Hair follicular keratinocyte (primary cell): ENCODE measurements at places on chromosomes 12 and 14. TPM values are rescaled to one million over a fixed set of nuclear protein-coding genes. Genes with fewer than 3 reads are reported as not detected.

CD163L1 gene
- total RNA-seq, result 0.16 and 0.38 TPM in 2 replicates

KRT73 gene
- not detected in 2 replicates for total RNA-seq

CLEC4E gene
- not detected in 2 replicates for total RNA-seq

SAMD15 gene
- total RNA-seq, result 0.19 and 0.39 TPM in 2 replicates

DBX2 gene
- not detected in 2 replicates for total RNA-seq

OR6C6 gene
- total RNA-seq, result not detected in 2 replicates

TMEM120B gene
- total RNA-seq, result 6.6 and 8.8 TPM in 2 replicates

PLEKHG7 gene
- total RNA-seq, result not detected in 2 replicates

ST8SIA1 gene
- total RNA-seq, result 2.1 and 4.7 TPM in 2 replicates

WNT1 gene
- not detected in 2 replicates for total RNA-seq

TOMM20L gene
- not detected in 2 replicates for total RNA-seq

ASPG gene
- not detected in 2 replicates for total RNA-seq

TMEM132D gene
- total RNA-seq, result under 0.01 TPM in 1 of 2 replicates, not detected in the other

FLVCR2 gene
- 1.1 TPM in 1 of 2 replicates, not detected in the other for total RNA-seq

C12orf50 gene
- not detected in 2 replicates for total RNA-seq

TMTC1 gene
- total RNA-seq, result 6.1 and 16.9 TPM in 2 replicates

SMCO3 gene
- not detected in 2 replicates for total RNA-seq

KRT82 gene
- not detected in 2 replicates for total RNA-seq

ELK3 gene
- total RNA-seq, result 28.6 and 52.0 TPM in 2 replicates

KERA gene
- total RNA-seq, result not detected in 2 replicates

KRT71 gene
- total RNA-seq, result not detected in 2 replicates

MYH6 gene
- not detected in 2 replicates for total RNA-seq

OSBPL8 gene
- 40.6 and 51.8 TPM in 2 replicates for total RNA-seq

TSHR gene
- total RNA-seq, result not detected in 2 replicates

SCNN1A gene
- 7.7 and 12.3 TPM in 2 replicates for total RNA-seq

KITLG gene
- 11.6 and 15.7 TPM in 2 replicates for total RNA-seq

AMHR2 gene
- not detected in 2 replicates for total RNA-seq

C12orf54 gene
- total RNA-seq, result 2.5 and 3.7 TPM in 2 replicates

KRT74 gene
- not detected in 2 replicates for total RNA-seq

KRT85 gene
- total RNA-seq, result not detected in 2 replicates
